ENCODE measurements at places on chromosomes 2 and 18. TPM values are rescaled to one million over a fixed set of nuclear protein-coding genes. Genes with fewer than 3 reads are reported as not detected.

DNA sequence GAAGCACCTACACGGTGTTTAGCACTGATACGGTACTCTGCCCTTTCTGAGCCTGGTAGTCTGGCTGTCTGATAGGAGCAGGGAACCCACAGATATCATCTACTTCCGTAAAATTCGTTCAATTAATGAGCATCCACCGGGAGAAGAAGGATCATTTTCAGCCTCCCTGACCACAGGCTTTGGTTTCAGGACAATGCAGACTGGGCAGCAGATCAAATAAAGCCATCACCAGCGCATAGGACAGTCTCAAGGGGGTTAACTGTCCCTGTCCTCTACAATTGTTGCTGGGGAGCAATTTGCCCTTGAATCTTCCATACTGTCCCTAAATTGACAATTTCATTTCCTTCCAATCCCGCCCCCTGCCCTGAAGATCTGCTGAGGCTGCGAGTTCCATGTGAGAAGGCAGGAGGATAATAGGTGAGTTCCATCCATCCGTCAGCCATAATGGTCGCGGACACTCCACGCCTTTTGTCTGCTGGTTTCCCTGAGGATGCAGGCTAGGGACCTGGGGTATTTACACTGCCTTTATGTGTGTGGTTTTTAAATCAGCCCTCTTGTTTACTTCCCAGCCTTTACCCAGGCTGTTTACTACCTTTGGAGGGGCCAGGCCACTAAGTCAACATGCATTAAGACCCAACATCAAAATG lies 110.0 kb downstream of the MYCN start:
- no peak for DNase-seq

GRCh38 chr18:43382641-43383403 lies 105.5 kb upstream of the SYT4 start:
- DNase-seq = no peak

GRCh38 chr2:194332799-194333490 lies 1324.1 kb upstream of the SLC39A10 start:
- no peak for DNase-seq

- DNase-seq = no peak
Observed at GRCh38 chr2:199366406-199366805, 91.3 kb downstream of the SATB2 start.

DNA sequence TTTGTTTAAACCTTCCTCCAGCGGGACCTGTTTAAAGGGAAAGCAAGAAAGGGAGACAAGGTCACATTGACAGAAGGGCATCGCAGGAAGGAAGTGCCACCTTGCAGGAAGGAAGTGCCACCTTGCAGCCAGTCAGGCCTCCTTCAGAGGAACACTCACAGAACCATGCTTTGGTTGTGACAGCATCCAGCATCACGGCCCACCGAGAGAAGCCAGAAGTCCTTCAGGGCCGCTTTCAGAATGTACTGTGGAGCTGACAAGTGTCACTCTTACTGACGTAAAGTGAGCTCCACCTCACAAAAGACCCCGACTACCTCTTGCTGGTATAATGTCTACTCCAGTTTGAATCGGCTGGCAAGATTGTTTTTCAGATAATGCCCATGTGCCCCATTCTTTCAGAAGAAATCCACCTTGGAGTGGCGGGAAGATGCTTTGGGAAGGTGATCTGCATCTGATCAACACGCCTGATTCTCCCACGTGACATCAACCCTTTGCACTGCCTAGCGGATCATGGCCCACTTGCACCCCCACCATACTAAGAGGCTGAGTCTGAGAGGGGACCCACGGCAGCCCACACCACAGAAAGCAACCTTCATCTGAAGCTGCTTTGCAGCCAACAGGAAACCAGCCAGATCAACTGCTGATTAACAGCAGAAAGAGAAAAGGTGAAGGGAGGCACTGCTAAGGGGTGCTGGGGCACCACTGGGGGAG lies 99.8 kb downstream of the UXS1 start:
- DNase-seq = no peak

GRCh38 chr2:169476459-169476858 lies 2.8 kb upstream of the BBS5 start:
- no peak for DNase-seq

- no peak for DNase-seq
Observed at GRCh38 chr2:189559579-189560272, 20.9 kb downstream of the SLC40A1 start.

GRCh38 chr2:5594249-5594695 lies 97.9 kb upstream of the SOX11 start:
- DNase-seq = no peak

DNA sequence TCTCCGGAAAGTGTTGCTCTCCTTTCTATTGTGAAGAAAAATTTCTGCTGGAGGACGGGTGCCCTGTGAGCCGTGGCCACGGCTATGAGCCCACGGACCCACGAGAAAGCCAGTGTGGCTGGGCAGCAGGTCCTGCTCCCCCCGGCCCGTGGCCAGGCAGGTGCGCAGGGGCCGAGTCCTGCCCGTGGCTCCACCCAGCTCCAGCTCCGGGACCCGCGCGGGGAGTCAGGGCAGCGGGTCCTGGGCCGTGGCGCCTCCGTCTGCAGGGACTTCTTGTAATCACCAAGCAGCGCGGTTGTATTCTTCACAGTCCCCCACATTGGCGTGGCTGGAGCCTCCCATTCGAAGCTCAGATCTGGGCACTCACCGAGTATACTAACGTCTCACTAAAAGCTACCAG lies 43.0 kb downstream of the SALL3 start:
- no peak for DNase-seq

DNA sequence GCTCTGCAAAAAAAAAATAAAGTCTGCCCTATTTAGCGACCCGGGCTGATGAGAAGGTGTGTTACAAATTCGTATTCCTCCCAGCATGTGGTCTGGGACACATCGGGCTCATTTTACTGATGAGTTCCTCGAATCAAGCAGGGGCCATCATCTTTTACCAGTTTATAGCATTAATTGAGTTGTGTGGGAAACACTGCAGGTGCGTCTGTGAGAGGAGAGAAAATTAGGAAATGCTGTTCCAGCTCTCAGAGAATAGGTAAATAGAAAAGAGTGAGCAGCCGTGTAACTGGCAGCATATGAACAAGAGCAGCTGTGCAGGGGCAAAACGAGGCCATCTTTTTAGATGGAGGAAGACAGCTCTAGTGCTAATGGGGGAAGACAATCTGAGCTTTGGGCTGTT lies 216.7 kb downstream of the SETBP1 start:
- no peak for DNase-seq

DNA sequence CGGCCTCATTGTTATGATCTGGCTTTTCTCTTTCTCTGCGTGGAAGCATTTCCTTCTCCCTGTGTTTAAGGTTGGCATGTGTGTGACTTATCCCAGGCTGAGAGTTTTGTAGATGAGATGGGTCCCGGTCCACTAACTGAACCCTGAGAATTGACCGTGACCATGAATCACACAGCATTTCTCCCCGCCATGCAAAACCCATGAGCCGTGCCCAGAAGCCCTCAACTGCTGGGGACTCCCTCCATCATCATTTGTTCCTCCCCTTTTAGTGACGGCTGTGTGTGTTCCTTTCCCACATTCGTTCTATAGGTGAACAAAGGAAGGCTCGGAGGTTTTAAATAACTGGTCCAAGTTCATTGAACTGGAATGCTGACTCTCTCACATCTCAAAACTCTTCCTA lies 30.1 kb upstream of the TXNDC2 start:
- DNase-seq = no peak

GRCh38 chr2:45886171-45886663 lies 234.7 kb downstream of the PRKCE start:
- DNase-seq = no peak

DNA sequence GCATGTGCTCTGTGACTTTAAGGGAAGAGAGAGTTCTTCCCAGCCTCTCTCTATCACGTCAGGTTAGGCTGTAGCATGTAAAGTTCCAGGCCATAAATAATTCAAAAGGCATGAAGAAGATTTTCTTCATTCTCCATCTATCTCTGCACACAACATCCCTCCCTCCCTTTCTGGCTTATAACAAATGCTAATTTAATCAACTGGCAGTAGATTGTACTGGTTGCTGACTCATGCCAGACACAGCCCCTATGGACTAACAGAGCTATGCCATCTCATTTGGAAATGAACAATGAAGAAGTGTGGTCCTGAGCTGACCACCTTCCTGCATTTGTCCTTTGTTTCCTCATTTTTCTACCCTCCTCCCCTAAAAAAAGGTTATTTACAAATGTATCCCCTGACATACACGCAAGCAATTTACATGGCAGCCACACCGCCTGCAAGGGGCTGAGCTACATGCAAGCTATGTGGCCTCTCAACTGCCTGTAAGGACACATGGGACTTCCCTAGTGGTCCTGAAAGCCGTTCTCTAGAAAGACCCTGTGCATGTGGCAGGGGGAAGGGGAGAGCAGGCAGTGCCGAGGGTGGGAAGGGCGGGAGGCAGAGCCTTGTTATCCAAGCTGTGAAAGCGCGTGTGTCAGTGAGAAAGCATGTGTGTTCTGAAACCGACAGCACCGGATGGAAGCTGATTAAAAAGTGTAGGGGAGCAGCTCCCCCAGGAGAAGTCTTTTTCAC lies 90.9 kb upstream of the KLF7 start:
- DNase-seq = no peak

Gene PDCL3
- total RNA-seq = 24.2 TPM

DNA sequence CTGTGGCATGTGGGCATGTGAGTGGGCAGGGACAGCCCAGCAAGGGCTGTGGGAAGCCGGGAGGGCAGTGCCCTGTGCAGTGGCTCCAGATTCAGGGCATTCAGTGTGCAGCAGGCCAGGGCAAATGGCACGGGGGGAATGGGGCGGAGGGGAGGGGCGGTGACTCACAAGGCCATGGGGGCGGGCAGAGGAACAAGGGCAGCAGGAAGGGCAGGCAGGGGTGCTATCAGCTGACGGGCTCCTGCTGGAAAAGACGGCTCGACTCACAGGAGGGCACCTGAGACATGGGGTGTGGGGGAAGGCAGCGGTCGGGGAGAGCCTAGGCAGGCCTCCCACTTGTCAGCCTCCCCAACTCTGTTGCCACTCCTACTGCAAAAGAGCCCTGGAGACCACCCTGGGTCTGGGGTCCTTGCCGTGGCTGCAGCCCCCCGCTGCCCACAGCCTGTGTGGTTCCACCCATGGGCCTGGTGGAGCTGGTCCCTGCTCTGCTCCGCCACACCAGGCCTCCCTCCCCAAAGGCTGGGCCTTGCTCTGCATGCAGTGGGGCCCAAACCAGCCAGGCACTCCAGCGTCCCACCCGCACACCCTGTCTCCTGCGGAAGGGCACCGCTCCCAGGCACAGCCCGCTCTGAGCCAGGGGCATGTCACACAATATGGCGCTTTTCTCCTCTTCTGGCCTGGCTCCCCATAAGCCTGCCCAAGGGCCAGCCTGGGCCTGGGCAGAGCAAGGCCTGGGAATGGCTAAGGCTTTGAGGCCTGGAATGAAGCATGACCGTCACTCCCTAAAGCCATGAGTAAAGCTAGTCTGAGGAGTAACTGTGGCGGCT lies 25.9 kb downstream of the HS6ST1 start:
- DNase-seq = no peak

DNA sequence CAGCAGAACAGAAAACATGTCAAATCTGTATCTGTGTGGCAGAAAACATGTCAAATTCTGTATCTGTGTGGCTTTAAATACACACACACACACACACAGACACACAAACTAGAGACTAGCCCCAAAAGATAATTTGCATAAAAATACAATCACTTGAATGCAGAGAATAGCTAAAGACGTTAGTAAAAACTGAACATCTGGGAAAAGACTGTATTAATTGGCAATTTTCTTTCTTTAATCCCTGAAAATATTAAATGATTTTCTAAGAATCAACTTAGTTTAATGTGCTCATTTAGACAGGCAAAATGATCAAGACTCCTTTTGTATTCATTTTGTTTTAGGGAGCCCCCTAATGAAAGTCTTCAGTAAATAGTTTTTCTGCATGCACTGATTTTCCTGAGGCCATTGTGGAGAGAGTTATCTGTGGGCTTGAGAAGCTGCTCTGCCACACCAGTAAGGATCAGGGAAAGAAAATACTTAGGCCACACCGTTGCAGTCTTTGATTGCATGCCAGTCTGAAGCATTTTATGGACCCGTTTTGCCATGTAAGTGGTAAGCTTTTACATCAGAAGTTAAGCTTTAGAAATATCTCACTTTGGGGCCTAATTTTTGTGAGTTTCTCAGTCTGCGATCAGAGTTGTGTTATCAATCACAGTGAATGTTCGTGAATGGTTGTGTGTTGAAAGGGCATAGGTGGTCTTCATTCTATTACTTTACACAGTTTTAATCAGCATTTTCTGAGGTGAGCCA lies 2.2 kb downstream of the SPATS2L start:
- no peak for DNase-seq

DNA sequence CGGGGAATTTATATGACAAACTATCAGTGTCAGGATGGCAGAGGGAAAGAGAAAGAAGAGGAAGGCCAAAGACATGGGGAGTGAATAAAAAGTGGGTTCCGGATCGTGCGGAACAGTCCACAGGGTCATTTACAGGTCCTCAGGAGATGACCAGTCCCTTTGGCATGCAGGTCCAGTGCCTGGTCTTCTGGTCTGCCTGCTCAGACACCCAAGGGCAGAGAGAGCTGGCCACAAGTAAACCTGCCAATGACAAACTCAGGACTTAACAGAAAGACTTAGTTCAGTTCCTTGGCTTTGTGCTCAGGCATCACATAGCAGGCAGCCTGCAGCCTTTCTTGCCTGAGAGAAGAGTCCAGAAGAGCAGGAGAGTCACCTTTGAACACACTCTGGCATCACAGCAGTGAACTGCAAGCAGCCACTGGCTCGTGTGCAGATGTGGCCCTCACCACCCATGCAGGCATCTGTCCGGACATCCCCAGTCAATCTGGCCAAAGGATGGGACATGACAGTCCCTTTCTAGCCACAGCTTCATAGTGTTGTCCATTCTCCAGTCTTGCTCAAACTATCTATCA lies 14.0 kb downstream of the TMEM127 start:
- DNase-seq = peak; percentile 76

- no peak for DNase-seq
Observed at GRCh38 chr18:75408554-75409506, 18.7 kb downstream of the SMIM21 start.

Gene TUBA4B
- not detected for total RNA-seq

Gene LINC00305
- total RNA-seq = not detected

Gene CMPK2
- total RNA-seq = 7.8 TPM

DNA sequence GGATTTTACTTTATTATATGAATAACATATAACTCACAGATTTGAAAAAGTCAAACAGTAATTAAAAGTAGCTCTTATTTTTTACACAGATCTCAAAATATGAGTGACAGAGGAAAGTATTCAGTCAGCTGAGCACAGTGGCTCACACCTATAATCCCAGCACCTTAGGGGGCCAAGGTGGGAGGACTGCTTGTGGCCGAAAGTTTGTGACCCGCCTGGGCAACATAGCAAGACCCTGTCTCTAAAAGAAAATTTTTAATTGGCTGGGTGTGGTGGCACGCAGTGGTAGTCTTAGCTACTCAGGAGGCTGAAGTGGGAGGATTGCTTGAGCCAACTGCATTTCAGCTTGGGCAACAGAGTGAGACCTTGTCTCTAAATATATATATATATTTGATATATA lies 19.2 kb upstream of the UGP2 start:
- DNase-seq = no peak

GRCh38 chr2:164803776-164804466 lies 37.7 kb downstream of the COBLL1 start:
- no peak for DNase-seq

Gene ALPP
- not detected for total RNA-seq

Gene CNRIP1
- total RNA-seq = 19.1 TPM

Gene FRZB
- total RNA-seq = 5.3 TPM

GRCh38 chr2:150491430-150491829 lies 4.0 kb upstream of the RND3 start:
- DNase-seq = no peak

All from left cardiac atrium (tissue), 4 donors.